GM06990 (cell line): ENCODE measurements at places on chromosomes 3 and 15.

DNA sequence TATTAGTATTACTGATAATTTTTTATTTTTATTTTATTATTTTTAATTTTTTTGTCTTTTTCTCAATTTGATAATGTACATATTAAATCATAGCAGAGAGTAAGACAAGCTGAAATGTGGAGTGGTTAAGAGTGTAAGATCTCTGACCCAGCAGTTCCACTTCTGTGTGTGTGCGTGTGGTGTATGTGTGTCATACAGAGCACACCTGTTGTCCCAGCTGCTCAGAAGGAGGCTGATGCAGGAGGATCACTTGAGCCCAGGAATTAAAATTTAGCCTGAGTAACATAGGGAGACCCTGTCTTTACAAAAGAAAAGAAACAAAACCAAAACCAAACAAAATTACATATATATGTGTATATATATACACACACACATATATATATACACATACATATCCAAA lies 1.4 kb upstream of the CIDEC start:
- no peak for DNase-seq

DNA sequence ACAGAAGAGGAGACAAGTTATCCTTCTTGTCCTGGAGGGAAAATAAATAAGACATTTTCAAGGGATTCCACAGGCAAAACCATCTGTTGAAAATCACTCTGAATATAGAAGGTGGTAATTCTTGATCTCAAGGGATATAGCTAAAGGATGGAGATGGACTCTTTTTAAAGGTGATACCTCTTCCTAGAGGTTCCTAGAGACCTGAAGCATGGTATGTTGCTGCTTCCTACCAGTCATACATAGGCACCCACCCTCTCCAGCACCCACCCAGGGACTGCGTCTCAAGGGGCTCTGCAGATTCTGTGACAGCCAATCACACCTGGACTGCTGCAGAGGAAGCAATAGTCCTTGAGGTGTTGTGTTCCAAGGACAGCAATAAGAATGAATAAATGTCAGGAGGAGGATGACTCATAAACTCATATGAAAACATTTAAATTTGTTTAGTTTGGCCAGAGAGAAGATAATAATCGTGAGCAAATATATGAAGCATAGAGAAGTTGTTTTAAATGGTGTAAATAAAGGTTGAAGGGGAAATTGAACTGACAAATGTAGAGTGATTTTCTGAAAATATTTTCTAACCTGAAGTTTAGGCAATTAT lies 741.6 kb upstream of the CBLB start:
- DNase-seq, result no peak

GRCh38 chr3:68963891-68964290 lies 31.5 kb upstream of the TAFA4 start:
- no peak for DNase-seq

GRCh38 chr15:62413153-62413552 lies 248.1 kb upstream of the C2CD4B start:
- no peak for DNase-seq

DNA sequence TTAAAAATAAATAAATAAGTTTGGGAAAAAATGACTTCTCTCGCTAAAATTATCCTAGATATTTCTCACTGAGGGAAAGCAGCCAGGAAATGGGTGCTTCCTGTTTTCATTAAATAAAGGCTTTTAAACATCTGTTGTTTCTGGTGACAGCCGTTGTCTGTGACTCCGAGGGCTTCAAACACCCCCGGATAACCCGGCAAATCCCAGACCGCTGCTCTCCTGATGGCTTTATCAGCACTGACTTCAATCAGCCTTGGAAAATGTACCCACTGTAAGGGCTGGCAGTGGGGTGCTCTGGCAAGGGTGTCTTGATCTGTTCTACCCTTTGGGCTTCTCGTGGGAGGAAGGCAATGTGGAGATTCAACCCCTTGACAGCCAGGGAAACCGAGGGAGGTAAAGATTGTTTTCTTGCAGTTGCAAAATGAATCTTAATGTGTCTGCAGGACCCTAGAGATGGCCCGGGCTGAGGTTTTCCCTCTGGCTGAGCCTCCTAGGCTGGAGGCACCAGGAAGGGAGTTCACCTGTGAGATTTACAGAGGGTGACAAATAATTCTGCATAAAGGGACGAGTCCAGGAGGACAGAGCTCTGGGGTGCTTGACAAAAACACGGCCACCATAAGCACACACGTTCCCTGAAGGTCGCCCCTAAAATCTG lies 33.6 kb upstream of the SEC13 start:
- DNase-seq, result no peak

GRCh38 chr15:68644083-68644904 lies 65.5 kb downstream of the CORO2B start:
- no peak for DNase-seq

DNA sequence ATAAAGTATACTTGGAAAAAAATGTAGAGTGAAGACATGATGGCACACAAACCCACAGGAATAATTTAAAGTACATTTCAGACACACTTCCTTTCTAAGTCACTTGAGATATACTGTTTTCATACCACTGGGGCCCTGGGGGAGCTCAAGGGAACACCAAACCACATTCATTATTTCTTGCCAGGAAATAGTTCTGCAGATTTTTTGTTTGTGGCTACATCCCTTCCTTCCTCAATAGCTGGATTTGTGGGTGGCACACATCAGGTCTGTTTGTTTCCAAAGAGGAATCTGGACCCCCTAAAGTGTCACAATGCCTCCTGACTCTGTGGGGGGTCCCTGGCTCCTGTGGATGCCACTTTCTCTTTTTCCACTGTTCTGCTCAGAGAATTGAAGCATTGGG lies 153.5 kb upstream of the COL8A1 start:
- no peak for DNase-seq

DNA sequence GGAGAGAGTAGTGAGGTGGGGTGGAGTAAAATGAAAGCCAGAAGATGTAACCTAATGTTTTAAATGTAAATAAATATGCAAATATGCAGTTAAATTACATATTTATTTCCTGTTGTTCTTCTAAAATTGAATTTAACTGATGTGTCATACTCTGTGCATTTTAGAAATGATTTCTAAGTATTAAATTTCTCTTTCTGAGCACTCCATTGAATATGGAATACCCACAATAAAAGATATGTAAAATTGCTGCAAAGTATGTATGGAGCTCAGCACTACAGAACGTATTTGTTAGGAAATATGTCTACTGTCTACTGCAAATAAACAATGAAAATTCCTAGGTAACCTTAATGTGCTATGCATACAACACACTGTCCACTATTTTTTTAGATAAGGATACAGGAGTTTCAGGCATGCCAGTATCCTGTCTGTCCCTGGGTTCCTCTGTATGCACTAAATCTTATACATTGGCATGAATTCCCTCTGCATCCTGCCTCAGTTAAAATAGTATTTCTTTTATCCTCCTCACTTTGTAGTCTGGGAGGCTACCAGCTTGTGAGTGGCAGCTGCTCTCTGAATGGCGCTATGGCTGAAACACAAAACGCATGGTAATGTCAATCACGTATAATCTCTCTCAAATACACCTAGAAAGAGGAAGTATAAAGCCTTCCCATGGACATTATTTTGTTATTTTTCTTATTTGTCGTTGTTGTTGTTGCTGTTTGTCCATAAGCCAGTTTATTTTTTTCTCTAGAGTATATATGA lies 579.5 kb downstream of the PYDC2 start:
- DNase-seq, result no peak

DNA sequence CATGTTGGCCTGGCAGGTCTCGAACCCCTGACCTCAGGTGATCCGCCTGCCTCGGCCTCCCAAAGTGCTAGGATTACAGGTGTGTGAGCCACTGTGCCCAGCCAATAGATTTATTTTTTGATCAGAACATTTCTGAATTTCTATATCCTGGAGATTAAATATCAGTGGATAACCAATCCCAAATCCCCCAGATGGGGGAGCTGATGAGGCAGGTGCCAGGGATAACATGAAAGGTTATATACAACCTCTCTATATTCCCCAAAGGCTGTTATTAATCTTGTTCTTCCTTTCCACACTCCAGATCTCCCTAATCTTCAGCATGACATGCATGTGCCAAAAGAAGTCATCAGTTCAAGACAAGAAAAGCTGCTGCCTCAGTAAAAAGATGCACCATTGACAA lies 112.3 kb downstream of the WDR76 start:
- DNase-seq, result no peak

DNA sequence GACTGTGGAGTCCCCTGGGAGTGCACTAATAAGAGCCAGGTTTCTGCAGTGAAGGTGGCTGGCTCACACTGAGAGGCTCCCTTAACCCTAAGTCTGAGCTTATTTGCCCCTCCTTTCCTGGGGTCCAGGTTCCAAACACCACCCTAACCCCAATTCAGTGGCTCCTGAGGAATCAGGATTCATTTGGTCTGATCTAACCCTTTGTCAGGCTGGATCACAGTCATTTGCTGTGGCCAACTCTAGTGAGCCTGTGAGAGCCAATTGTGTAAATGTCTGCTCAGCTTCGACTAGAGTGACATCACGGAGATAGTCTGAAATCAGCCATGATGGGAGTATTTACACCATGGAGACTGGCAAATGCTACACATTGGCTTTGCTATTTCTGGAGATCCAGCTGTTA lies 73.7 kb upstream of the ACAN start:
- DNase-seq, result no peak

DNA sequence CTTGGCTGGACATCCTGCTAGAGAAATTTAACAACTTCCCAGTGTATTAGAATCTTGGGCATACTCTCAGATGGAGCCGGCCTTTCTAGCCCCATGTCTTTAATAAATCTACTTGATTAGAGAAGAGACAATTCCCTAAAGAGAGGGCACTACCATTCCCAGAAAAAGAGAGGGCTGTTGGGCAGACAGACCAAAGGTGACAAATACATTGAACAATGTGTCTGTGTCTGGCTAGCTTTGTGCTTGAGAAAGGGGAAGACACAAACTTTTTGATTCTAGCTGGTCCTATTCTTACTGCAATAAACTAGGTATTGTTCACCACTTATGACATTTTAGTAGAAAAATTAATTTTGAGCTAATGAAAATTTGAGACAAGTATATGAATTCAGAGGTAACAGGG lies 57.7 kb downstream of the DUT start:
- DNase-seq, result no peak

DNA sequence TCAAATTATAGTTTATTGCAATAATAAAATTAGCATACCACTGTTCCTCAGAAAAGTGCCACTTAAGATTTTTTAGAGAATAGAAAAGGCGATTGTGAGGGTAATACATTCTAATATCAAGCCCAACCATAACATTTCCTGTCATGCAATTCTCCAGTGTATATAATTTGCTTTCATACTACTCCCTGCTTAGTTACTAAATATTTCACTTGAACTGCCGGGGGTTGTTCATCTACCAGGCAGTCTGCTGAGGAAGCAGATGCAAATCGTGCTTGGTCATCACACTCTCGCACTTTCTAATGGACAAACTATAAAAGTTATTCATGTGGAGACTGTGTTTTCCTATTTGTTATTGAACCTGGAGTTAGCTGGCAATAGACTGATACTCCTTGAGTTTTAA lies 645.6 kb upstream of the CBLB start:
- no peak for DNase-seq

- peak; percentile 78 for DNase-seq
These were observed 6.7 kb upstream of the PSTPIP1 start for GRCh38 chr15:76987896-76988860.

GRCh38 chr3:24072193-24072592 lies 127.1 kb downstream of the NR1D2 start:
- DNase-seq, result no peak

GRCh38 chr15:90192961-90193786 lies 8.0 kb upstream of the SEMA4B start:
- DNase-seq, result no peak

DNA sequence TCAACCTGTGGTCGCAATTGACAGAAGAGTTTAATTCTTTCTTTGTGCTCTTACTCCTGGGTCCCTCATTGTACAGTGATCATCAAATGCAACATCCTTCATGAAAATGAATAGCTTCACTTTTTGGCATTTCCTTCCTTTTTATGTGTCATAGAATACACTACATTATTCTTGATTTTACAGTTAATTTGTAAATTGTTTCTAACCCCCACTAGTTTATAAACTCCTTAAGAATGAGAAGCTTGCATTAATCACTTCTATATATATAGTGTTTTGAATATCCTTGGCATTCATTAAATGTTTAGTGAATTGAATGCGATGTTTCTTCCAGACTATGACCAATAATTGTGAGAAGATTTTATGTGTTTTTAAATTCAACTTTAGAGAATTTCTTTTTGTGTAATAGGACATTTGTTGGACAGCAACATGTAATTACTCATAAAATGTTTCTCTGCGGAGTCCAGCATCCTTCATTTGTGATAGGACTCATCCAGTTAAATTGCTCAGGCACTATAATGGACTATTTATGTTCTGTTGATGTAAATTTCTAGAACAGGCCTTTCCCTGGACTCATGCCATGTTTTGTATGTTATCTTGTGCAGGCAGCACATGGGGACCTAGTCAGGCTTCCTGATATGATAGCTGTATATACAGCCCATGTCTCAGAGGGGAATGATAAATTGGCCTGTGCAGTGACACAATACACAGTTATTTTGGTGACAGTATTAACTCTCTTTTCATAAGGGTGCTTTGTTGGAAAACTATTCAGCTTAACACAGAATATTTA lies 51.3 kb downstream of the MBNL1 start:
- DNase-seq, result no peak

DNA sequence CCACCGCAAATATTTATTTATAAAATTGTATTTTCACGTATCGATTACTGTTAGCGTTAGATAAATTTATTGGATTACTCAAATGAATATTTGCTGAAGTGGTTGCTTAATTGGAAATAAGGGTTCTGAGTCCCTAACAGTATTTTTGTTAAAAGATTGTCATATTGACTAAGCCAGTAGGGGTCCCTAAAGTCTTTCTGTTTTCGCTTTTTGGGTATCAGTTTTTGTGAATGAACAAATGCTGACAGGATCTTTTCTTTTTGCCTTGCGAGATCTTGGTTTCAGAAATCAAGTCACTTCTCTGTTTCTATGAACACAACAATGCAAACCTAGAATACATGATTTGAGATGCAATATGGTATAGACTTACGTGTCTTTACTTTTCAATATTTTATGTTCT lies 7.1 kb downstream of the RAD51 start:
- no peak for DNase-seq

GRCh38 chr3:12486916-12487315 lies 2.6 kb downstream of the TSEN2 start:
- DNase-seq, result no peak

DNA sequence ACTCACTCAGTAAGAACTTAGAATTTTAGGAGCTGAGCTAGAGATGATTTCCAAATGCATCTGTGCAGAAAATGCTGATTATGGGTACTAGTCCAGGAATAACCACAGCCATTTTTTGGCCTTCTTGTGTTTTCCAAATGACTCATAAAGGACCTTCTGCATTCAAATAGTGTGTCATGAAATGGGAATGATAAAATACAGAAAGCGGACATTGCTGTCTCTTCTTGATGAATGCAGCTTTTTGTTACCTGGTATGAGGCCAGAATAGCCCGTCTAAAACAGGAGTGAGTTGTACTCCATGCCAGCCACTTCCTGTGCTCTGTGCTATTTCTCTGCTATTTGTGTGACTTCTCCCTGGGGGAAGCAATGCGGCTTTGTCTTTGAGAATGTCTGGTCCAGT lies 20.5 kb upstream of the FRMD5 start:
- no peak for DNase-seq

- DNase-seq, result no peak
These were observed 19.9 kb downstream of the SPICE1 start for GRCh38 chr3:113495035-113495434.
